ENCODE measurements at places on chromosomes 3 and 15. TPM values are rescaled to one million over a fixed set of nuclear protein-coding genes. Genes with fewer than 3 reads are reported as not detected.

IGDCC3 gene
- 1.7 TPM for total RNA-seq

GRCh38 chr3:173733029-173733652 lies 335.6 kb downstream of the NLGN1 start:
- peak; percentile 51 for DNase-seq

- DNase-seq: no peak
These were observed 97.9 kb upstream of the NANOGP8 start for GRCh38 chr15:35182841-35183479.

PGBD4 gene
- 1.3 TPM for total RNA-seq

PTX3 gene
- 3.5 TPM for total RNA-seq

SEMA3B gene
- total RNA-seq: 45.2 TPM

All from tongue (tissue), 3 donors.